ENCODE measurements at places on chromosomes 6 and 20. TPM values are rescaled to one million over a fixed set of nuclear protein-coding genes. Genes with fewer than 3 reads are reported as not detected.

GRCh38 chr20:47544240-47544639 lies 42.6 kb downstream of the NCOA3 start:
- DNase-seq: no peak

DNA sequence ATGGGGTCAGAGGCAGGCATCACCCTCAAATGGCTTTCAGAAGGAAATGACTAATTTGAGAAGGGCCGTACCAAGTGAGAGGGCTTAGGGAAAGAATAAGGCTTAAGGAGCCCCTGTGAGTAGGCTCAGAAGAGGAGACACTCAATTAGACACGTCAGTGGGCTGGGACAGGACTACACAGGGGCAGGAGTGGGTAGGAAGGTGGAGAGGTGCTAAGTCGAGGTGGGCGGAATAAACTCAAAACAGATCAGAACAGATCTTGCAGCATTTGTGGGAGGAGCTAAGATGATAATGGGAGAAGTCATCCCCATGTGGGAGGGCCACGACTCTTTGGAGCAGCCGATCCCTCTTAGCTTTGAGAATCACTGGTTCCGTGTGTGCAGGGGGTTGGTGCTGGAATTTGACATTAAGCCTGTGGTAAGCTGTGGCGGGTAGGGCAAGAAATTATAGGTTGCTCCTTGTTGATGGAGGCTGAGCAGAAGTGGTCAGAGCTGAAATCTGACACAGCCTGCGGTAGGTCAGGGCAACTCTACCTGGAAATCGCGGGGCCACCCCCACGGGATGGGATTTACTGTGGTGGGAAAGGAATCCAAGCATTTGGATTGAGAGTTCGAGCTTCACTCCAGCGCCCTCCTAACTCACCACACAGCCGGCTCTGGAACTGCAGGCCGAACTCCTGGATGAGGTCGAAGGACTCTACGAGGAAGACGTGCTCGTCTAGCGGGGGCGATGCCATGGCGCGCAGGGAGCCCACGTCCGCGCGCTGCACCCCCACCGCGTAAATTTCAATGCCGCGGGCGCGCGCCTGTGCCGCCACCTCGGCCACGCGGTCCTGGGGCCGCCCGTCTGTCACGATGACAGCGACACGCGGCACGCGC lies 2.8 kb upstream of the RBPJL start:
- no peak for DNase-seq

DNA sequence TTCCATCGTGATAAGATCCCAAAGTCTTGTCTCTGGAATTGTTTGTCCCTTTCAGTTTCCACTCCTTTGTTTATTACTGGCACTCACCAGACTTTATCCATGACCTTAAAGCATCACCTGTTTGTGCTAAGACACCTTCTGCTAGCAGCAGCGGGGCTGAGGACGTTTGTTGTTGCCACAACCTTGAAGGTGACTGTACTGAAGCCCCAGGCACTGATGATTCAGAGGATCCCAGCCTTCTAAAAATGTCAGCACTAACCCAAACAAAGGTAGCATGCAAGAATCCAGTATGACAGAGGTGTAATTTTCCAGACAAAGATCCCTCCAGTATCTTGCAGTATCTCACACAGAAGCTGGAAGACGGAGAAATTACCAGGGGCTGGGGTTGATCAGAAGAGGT lies 28.9 kb upstream of the SMIM8 start:
- DNase-seq: no peak

The LAMA4 gene
- total RNA-seq: 56.5 TPM
